Head of caudate nucleus (tissue), 42 donors: ENCODE measurements at places on chromosomes 1 and 21.

GRCh38 chr1:230010603-230011332 is 56.3 kb upstream of the GALNT2 start:
- no peak for DNase-seq

GRCh38 chr1:160975026-160975425 is 20.4 kb upstream of the ITLN2 start:
- no peak for DNase-seq

DNA sequence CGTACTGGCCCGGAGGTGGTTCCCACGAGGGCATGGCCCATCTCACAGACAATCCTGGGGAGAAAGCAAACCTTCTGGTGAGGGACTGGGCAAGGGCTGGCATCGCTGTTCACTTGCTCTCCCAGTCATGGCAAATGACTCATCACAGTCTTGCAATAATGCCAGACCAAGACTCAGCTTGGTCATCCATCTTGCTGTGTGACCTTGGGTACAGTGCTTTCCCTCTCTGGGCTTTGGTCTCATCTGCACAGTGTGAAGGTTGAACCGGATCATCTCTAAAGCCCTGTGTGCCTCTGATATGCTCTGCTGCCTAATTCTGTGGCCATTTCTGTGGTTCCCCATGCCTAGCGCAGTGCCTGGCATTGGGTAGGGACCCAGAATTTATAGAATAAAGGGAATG is 143.6 kb upstream of the CD34 start:
- no peak for DNase-seq

GRCh38 chr1:19450811-19451515 is 34.4 kb downstream of the CAPZB start:
- DNase-seq: no peak

- DNase-seq: no peak
Measured at GRCh38 chr1:20068722-20069121, 1.3 kb upstream of the PLA2G5 start.

DNA sequence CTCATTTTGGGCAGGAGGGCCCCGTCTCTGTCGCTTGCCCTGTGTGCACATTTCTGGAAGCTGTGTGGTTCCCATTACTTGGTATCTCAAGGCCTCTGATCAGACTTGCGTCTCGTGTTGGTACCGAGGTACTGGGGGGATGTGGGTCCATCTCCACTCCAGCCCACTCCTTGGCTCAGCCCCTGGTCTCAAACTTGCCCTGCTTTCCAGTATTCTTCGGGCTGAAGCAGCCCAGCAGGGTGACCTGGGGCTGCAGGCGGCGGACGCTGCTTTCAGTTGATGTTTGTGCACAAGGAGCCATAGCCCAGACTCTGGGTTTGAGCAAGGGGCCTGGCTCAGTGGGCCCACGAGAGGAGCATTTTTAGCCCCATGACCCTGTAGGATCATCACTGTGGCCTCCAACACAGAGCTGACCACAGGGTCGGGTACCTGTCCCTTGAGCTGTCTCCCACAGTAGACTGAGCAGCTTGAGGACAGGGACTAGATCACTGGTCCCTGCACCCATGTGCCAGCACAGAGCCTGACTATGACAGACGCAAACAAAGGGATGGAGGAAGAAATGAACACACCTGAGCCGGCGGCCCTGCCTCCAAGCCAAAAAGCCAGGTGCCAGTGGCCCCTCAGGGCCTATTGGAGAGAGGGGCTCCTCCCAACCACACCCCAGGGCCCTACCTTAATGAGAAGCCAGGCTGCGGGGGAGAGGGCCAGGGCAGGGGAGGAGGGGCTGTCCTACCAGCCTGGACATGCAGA is 46.8 kb downstream of the CHD5 start:
- DNase-seq: no peak

DNA sequence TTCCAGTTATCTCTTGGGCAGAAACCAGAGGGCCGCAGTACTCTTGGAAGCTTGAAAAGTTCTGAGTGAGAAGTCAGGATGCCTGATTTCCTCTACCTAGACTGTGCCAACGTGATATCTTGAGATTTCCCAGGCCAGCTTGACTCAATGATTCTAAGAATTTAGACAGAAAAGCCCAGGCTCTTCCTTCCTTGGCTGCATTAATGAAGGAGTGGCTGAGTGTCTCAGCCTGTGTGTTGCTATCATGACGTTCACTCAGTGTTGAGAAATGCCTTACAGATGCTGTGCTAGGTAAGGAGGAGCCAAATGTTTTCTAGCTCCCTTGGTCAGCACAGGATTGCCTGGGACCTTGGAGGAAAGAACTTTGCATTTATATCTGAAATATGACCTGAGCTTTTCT is 454.1 kb upstream of the USP24 start:
- no peak for DNase-seq

GRCh38 chr1:12228979-12229378 is 851 bp upstream of the VPS13D start:
- no peak for DNase-seq

DNA sequence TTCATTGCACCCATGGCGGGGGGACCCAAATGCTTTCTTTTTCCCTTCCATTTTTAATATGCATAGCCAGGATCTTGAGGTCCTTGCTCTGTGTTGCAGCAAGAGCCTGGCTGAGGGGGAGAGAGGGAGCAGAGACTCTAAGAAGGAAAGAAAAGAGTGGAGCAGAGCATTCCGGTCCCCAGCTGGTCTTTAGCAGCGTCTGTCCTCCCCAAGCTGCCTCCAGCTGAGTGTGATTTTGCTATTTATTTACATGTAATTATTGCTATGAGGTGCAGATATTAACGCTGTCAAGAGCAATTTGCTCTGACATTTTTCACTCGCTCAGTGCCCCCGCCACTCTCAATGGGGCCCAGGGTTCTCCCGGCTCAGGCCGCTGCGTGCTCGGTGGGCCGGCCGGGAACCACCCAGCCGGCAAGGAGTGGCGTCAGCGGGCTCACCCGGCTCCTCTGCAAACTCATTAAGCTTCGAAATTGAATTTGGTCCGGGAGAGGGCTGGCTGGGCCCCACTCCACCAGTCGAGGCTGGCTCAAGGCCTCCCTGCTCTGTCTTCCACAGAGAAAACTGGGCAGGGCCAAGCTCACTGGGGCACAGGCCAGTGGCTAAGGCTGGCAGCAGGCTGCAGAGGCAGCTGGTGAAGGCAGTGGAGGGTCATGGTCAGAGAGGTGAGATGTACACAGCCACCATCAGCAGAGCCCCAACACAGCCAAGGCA is 93.2 kb downstream of the PAX7 start:
- peak; percentile 31 for DNase-seq

- DNase-seq: no peak
Measured at GRCh38 chr1:221633841-221634409, 108.0 kb downstream of the DUSP10 start.

DNA sequence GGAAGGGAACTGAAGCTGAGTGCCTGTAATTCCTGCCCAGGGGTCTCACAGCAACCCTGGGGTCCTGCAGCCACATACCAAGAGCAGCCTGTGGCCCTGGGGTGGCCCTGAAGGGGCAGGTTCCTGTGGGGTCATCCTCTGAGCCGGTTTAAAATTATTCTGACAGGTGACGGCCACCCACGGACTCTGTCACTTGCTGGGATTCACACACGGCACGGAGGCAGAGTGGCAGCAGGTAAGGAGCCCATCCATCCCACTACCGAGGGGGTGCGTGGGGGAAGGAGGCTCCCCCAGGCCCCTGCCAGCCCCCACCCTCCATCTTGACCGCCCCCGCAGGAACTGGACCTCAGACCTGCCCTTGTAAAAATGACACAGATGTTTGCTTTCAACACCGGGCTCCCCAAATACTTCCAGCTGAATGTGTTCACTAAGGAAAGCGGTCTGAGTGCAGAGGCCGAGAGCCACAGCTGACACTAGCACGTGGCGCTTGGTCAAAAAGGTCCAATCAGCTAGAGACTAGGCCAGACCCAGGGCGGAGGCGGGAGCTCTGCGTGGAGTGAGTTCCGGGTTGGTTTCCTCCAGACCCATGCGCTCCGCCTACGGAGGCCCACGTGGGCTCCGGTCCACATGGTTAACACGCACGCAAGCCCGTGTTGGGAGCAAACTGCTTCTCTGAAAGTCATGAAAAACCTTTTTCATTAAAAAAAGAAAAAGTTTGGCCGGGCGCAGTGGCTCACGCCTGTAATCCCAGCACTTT is 10.0 kb downstream of the YBEY start:
- DNase-seq: no peak

- DNase-seq: no peak
Measured at GRCh38 chr21:38438462-38438893, 59.8 kb downstream of the ERG start.
